Posterior vena cava (tissue), 2 donors: ENCODE measurements at places on chromosomes 3 and 15. TPM values are rescaled to one million over a fixed set of nuclear protein-coding genes. Genes with fewer than 3 reads are reported as not detected.
A peak's percentile ranks its signal among the peaks of the same experiment; 100 is the strongest.

DNA sequence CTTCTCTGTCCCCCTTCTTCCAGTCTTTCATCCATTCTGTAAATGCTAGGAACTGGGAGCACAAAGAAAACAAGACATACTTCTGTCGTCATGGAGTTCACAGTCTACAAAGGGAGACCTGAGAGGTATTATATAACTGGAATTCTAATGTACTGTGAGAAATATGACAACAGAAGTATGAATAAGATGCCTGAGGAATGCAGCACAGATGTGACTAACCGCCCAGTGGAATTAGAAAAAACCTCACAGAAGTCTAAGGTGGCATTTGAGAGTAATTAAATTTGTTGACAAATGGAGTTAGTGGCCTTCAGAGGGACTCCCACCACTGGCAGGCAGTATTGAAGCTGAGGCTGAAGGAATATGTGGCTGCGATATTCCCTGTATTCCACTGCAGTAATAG is 168.5 kb upstream of the FAM3D start:
- no peak for DNase-seq

- peak; percentile 80 for DNase-seq
These were observed 11.8 kb downstream of the XXYLT1 start for GRCh38 chr3:195259154-195259474.

DNA sequence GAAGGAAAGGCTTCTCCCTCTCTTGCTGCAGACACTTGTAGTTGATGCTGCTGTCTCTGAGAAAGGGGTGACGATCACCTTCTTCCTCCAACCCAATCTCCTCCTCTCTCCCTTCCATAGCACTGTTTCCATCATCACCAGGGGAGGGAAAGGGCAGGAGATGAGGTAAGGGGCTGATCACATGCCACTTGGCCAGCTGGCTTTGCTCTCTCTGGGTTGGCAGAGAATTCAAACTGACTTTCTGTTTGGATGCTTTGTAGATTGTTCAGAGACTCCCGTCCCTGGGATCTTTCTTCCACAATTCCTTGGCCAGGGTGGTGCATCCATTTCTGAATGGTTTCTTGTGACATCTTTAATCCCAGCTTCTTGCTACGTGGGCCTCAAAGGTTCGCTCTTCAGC is 43.2 kb upstream of the ZNF148 start:
- DNase-seq, result no peak

DNA sequence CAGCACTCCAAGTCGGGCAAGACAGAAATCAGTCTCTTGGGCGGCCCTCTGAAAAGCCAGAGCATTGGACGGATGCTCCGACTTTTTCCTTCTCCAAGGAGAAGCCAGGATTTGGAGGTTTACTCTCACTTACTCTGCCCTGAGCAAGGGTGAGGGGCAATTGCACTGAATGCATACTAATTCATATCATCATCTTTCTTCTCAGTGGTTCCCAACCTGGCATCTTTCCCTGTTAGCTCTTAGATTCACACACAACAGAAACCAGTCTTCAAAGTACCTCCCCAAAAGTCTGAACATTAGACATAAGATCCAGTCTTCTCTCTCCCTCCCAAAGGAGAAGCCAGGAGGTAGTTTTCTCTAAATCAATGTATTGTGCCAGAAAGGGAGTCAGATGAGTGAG is 219.2 kb downstream of the GREM1 start:
- no peak for DNase-seq

GRCh38 chr15:76065245-76065644 is 5.5 kb downstream of the TMEM266 start:
- no peak for DNase-seq

DNA sequence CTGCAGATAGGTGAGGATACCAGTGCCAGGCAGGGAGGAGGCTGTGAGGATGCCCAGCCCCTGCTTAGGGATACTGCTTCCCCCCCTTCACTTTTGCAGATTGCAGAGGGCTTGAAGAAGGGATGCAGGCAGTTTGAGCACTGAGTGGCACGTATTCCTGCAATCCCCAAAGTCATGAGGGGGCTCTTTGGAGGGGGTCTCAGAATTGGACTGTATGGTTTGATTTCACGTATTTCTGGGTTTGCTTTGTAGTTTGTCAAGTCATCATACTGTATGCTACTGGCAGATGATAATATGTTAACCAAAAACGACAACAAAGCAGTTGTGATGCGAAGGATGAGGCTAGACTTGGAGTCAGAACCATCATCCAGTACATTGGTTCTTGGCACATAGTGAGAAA is 28.1 kb downstream of the CHST14 start:
- DNase-seq, result no peak

GRCh38 chr3:56903231-56903782 is 101.6 kb upstream of the ARHGEF3 start:
- no peak for DNase-seq

The CBLB gene
- 112 TPM for total RNA-seq

DNA sequence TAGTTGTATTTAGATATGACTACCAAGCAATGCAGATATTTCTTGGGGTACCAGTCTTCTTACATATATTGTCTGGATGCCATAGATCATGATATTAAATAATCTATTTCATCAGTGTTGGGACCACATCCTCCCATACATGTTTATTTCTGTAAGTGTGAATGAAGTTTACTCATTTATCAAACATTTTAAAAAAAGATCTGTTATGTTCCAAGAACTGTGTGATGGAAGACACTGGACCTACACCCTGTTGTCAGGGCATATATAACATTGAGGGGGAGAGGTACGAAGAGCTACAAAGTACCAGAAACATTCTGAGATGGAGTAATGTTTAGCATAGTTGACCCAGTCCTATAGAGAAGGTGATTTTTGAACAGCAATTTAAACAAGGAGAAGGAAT is 26.6 kb downstream of the MBNL1 start:
- DNase-seq, result no peak

- DNase-seq, result no peak
These were observed 144.1 kb upstream of the PEX5L start for GRCh38 chr3:180180795-180181194.

- no peak for DNase-seq
These were observed 21.7 kb upstream of the UTS2B start for GRCh38 chr3:191352014-191352413.

The SLC35G2 gene
- total RNA-seq, result 7.3 TPM

The TLR9 gene
- 0.52 TPM for total RNA-seq

GRCh38 chr3:30693470-30694120 is 87.2 kb downstream of the TGFBR2 start:
- DNase-seq, result no peak

The CRABP1 gene
- total RNA-seq, result not detected

- no peak for DNase-seq
These were observed 219.5 kb downstream of the EPHB1 start for GRCh38 chr3:135014566-135014965.

DNA sequence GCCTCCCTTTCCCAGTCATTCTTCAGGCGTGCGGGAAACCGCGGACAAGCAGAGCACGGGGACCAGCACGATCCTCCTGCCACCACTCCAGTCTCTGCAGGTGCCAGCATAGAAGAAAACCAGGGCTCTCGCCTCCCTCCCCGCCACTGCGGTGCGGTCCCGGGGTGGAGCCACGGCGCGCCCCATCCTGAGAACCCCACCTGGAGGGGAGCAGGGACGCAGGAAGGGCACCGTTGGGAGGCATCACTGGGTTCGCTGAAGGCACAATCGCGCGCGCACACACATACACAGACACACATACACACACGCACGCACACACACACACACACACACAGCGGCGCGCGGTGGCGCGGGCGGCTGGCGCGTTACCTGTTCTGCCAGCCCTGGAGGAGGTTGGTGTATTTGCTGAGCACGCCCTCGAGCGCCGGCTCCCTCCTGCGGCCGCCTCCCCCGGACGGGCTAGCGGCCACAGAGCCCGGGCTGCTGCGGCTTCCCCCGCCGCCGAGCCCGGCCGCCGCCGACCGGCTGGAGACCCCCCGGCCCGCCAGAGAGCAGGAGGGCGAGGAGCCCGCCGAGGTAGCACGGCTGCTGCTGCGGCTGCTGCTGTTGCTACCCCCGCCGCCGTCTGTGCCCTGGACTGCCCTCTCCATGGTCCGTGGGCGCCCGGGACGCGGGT is 394 bp downstream of the OSBPL10 start:
- DNase-seq, result peak; percentile 84

DNA sequence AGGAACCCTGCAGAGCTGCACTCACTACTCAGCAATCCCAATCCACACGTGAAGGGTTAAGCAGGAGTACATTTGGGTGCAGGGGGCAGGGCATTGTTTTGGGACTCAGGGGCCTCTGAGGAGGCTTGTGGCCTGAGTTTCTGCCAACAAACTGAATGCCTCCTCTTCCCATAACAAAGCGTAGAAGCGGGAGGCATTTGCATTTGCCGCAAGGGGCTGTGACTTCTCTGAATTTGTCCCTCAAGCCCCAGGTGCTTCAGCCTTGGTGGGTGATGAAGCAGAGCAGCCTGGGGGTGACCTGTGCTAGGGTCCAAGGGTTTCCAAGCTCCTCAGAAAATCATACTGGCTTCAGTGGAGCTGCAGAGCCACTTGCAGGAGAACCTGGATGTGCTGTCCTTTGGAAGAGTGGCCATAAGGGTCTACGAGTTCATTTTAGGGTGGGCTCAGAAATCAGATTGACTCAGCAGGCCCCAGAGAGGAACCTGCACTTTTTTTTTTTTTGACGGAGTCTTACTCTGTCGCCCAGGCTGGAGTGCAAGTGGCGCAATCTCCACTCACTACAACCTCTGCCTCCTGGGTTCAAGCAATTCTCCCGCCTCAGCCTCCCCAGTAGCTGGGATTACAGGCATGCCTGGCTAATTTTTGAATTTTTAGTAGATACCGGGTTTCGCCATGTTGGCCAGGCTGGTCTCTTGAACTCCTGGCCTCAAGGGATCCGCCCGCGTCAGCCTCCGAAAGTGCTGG is 1.4 kb upstream of the RPSA start:
- DNase-seq, result no peak

GRCh38 chr3:189316296-189317019 is 144.7 kb downstream of the TPRG1 start:
- no peak for DNase-seq

GRCh38 chr15:63387748-63388493 is 6.3 kb upstream of the CA12 start:
- DNase-seq, result no peak

DNA sequence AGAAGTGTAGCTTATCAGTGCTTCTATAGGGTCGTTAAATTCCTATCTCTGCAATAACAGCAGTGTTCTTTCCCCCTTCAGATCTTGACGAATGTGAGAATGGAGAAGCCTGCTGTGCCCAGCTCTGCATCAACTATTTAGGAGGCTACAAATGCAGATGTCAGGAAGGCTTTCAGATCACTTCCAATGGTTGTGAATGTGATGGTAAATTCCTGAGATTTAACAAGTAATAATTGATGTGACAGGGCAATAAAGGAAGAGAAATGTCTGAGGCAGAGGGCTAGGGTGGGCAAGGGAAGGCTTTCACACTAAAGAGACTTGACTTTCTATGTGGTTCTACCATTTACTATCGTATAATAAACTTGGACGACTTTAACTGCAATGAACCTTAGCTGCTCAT is 711.7 kb upstream of the GOLIM4 start:
- no peak for DNase-seq

DNA sequence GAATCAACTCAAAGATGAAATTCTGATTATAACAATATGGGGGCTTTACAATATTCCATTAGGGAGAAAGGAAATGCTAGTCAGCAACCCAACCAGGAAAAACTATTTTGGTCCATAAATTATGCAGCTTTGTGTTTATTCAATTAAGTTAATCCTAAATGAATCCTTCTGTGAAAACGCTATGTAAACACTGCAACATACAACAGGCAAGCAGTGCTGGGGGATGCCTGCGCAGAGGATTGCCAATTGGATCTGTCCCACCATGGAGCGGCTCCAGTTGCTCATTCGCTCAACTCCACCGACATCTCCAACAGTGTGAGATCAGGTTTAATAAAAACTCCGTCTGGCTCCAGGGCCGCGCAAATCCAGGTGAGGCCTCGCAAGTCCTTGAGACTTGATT is 290.5 kb upstream of the VEPH1 start:
- no peak for DNase-seq

DNA sequence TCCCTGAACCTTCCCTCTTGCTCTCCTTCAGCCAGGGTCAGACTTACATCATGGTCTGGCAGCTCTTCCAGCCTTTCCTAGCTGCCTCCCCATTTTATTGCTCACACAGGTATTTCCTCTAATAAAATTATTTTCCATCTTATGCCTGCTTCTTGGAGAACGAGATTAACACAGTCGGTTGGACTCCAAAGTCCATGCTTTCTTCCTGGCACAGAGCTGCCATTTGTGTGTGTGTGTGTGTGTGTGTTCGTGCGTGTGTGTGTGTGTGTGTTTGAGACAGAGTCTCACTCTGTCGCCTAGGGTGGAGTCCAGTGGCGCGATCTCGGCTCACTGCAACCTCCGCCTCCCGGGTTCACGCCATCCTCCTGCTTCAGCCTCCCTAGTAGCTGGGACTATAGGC is 15.5 kb downstream of the FSD2 start:
- DNase-seq, result no peak

- no peak for DNase-seq
These were observed 247.9 kb downstream of the NR2F2 start for GRCh38 chr15:96578393-96578792.

DNA sequence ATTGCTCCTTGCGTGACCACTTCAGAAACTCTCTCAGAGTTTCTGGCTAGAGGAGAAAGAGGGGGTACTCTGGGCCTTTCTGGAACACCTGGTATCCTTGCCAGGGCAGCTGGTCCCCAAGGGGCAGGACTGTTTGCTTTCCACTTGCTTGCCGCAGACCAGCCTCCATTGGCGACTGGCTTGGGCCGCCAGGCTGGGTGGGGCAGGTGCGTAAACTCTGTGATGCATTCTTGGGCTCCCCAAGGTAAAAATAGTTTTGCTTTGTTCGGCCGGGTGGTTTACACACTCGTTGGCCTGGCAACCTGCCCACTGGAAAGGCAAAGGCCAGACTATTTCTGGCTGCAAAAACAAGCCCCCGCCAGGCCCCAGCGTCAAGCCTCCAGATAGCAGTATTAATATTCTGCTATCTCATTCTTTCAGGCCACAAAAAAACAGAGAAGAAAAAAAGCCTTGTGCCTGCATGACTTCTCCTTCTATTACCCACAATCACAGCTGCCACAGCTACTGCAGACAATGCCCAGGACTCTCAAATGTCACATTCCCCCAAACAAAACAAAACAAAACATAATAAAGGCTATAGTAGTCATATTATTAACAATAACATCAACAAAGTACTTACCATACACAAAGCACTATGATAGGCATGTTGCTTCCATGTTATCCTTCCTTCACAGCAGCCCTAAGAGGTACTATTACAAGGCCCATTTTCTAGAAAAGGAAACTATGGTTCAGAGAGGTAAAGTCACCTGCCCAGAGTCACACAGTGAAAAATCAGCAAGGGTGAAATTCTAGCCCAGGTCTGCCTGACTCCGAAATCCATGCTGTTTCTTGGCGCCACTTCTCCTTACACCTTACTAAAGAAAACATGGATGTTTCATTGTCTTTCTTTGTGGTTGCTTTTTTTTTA is 14.0 kb upstream of the SSUH2 start:
- DNase-seq, result peak; percentile 85

- no peak for DNase-seq
These were observed 17.1 kb downstream of the LEKR1 start for GRCh38 chr3:156843071-156843808.
